NCI-H1694 treated with DMSO at 0.1 percent for 48 hours (cell line): ENCODE measurements at places on chromosomes 5 and 9.

GRCh38 chr5:72818866-72819534, 2.5 kb downstream of the TNPO1 start:
- peak; percentile 67 for DNase-seq

- DNase-seq: no peak
Measured at GRCh38 chr5:127867022-127867783, 164.0 kb downstream of the CCDC192 start.

DNA sequence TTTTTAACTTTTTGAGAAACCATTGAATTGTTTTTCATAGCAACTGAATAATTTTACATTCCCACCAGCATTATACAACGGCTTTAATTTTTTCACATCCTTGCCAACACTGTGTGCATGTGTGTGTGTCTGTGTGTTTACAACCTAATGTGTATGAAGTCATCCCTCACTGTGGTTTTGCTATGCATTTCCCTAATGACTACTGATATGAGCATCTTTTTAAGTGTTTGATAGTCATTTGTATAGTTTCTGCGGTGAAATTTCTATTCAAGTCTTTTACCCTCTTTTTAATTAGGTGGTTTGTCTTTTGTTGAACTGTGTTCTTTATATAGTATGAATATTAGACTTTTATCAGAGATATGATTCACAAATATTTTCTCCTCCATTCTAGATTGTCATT, 263.1 kb upstream of the COX7C start:
- no peak for DNase-seq

GRCh38 chr5:3276896-3277295, 318.7 kb upstream of the IRX1 start:
- DNase-seq: no peak

DNA sequence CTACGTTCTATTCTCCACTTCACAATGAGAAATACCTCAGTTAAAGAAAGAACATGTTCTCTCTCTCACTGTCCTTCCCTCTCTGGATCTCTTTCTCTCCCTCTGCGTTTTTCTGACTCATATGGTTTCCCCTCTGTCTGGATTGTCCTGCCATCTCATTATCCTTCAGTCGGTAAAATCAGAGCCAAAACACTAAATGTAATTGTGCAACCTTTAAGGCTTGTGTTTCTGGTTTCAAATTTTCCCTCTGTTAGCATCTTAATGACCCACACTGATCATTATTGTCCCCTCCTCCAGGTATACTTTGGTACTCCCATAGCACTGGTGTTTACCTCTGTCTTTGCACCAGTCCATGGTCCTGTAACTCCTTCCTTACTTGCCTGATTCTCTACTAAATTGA, 509.4 kb upstream of the C9orf72 start:
- no peak for DNase-seq
